ENCODE measurements at places on chromosomes 1 and 21.

GRCh38 chr1:29958271-29958670 lies 721.9 kb downstream of the PTPRU start:
- DNase-seq, result no peak

GRCh38 chr1:187685333-187685732 lies 856.6 kb downstream of the PLA2G4A start:
- no peak for DNase-seq

- DNase-seq, result no peak
These were observed 37.6 kb upstream of the HMCN1 start for GRCh38 chr1:185696422-185697150.

GRCh38 chr1:107802654-107803053 lies 162.3 kb downstream of the VAV3 start:
- no peak for DNase-seq

GRCh38 chr1:22815421-22816066 lies 104.9 kb downstream of the EPHB2 start:
- no peak for DNase-seq

- no peak for DNase-seq
These were observed 153.7 kb upstream of the C1orf174 start for GRCh38 chr1:4053774-4054173.

DNA sequence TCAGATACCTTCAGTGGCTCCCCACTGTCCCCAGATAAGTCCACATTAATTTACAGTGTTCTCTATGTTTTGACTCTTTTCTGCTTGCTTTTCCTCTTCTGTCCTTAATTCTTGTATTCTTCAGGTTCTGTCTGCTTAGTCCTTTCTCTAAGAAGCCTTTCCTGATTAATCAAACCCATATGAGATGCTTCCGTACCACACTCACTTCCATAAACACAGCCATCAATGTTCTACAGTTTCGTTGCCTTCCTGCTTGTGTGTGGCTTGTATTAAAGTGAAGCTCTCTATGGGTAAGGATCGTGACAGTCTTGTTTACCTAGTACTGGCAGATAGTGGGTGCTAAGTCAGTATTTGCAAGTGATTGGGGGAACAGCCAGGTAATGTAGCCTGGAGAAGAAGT lies 75.9 kb downstream of the PRDM2 start:
- no peak for DNase-seq

- no peak for DNase-seq
These were observed 61.7 kb downstream of the ITSN1 start for GRCh38 chr21:33703750-33704606.

GRCh38 chr1:34929497-34929852 lies at the start of gene DLGAP3:
Gene DLGAP3, minus strand, starts transcription at chr1:34929650. Its CDS starts 24,267 bp downstream, at chr1:34905383.
- DNase-seq, result no peak

- DNase-seq, result no peak
These were observed 31.4 kb upstream of the LYST start for GRCh38 chr1:235898126-235898525.

GRCh38 chr1:53323316-53323715 lies 4.6 kb downstream of the LRP8 start:
- DNase-seq, result no peak

DNA sequence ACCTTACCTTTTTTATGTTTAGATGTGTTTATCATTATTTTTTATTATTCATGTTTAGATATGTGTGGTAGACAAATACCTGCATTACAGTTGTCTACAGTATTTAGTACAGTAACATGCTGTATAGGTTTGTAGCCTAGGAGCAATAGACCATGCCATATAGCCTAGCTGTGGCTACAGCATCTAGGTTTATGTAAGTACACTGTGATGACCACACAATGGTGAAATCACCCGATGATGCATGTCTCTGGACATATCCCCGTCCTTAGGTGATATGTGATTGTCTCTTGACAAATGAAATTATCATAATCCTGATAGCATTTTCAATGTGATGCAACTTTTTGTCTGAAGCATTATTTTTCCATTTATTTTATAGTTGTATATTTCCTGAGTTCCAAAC lies 121.2 kb downstream of the DISP1 start:
- no peak for DNase-seq

- DNase-seq, result no peak
These were observed 13.9 kb upstream of the COL18A1 start for GRCh38 chr21:45390831-45391742.

- no peak for DNase-seq
These were observed 143.1 kb downstream of the ZSCAN20 start for GRCh38 chr1:33615546-33615945.

DNA sequence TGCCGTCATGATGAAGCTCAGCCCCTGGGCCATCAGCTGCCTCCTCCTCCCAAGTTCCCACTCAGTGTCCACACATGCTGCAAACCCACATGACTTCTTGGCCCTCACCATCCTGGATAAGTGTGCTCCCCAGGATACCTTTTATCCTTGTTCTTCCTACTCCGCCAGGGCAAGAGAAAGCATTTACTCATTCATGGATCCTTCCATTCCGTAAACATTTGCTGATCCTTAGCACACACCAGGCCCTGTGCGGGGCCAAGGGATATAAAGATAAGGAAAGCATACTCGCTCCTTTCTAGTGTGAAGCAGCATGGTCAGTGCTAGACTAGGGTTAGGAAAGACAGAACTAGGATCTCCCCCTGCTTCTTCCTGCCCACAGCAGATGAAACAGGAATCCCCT lies 122.1 kb upstream of the HMGB4 start:
- no peak for DNase-seq

- DNase-seq, result no peak
These were observed 34.5 kb downstream of the HMGB4 start for GRCh38 chr1:33898406-33898805.

- no peak for DNase-seq
These were observed 746.5 kb downstream of the USP25 start for GRCh38 chr21:16476056-16476825.

DNA sequence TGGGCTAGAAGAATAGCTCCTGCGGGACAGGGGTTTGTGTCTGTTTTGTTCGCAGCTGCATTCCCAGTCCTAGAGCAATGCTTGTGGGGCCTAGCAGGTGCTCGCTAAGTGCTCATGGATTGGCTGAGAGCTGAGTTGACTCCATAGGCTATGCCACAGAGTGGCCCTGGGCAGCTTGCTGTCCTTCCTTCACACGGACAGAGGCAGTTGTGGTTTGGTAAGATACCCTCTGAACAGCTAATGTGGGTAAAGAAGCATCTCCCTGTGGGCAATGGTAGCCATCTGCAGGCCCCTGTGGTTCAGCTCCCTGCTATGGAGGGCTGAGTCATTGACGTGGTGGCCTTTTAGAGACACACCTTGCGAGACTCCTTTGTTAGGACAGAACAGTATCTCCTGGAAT lies 23.5 kb upstream of the LBR start:
- no peak for DNase-seq

- no peak for DNase-seq
These were observed 5.9 kb downstream of the TBX15 start for GRCh38 chr1:118982266-118982665.

DNA sequence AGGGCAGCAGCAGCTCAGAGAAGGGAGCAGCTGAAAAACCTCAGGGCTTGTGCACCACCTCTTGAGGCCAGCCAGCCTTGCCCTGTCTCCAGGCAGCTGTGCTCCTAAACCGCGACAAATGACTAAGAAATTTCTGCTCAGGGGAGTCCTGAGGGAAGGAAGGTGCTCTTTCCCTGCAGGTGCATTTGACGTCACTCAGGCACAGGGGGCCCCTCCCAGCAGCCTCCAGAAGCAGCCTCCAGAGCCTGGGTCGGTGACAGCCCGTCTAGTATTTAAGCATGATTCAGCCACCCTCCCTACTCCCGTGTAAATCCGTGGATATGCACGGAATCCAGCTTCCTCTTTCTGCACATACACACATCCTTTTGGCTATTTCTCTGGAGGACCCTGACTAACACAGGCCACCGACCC lies 560.5 kb downstream of the KIF26B start:
- DNase-seq, result no peak

GRCh38 chr1:33382661-33383415 lies 48.1 kb downstream of the PHC2 start:
- no peak for DNase-seq

- no peak for DNase-seq
These were observed 81.6 kb downstream of the FOXD2 start for GRCh38 chr1:47519491-47519890.
